ENCODE measurements at places on chromosomes 7 and 10. TPM values are rescaled to one million over a fixed set of nuclear protein-coding genes. Genes with fewer than 3 reads are reported as not detected.

DNA sequence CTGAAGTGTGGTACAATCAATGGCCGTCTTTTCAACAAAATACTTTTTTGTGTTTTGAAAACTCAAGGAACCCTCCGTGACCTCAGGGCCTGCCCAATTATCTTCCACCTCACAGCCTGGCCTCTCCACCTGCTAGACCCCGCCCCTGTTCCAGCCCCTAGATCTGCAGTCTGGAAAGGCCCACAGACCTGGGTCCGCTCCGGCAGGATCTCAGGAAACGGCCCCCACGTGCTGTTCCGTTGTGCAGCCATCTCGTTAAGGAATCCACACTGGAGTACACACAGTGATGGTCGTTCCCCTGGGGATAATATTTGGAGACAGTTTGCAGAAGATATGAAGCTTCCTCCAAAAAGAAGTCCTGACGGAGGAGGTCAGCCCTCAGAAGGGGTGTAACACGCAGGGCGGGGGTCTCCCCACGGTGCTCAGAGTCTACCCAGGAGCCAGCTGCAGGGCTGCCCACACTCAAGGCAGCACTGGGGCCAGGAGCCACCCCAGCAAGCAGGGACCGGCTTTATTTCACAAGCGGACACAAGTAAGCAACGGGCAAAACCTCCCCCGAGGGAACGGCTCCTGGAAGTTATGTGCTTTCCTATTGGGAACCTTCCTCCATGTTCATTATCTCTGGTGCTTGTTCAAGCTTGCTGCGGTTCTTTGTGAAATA is 73.4 kb downstream of the TCERG1L start:
- no peak overlapping the region for H3K27ac ChIP-seq
- no peaks in the 10 kb centered on the region for H3K36me3 ChIP-seq
- no peaks in the 10 kb centered on the region for H3K27me3 ChIP-seq
- no peaks in the 10 kb centered on the region for H3K4me1 ChIP-seq
- no peak for DNase-seq
- H3K4me3 ChIP-seq, result no peak overlapping the region

GRCh38 chr10:115665549-115665948 is 572.4 kb downstream of the ATRNL1 start:
- H3K36me3 ChIP-seq, result no peaks in the 10 kb centered on the region
- H3K27ac ChIP-seq, result no peak overlapping the region
- no peaks in the 10 kb centered on the region for H3K27me3 ChIP-seq
- H3K4me1 ChIP-seq, result no peaks in the 10 kb centered on the region
- no peak for DNase-seq

GRCh38 chr10:34524369-34525091 is 290.6 kb downstream of the PARD3 start:
- H3K36me3 ChIP-seq, result no peaks in the 10 kb centered on the region
- no peak overlapping the region for H3K27ac ChIP-seq
- no peak overlapping the region for H3K4me3 ChIP-seq
- DNase-seq, result no peak
- H3K4me1 ChIP-seq, result peaks cover 14% of the 10 kb centered on the region
- H3K27me3 ChIP-seq, result no peaks in the 10 kb centered on the region

DNA sequence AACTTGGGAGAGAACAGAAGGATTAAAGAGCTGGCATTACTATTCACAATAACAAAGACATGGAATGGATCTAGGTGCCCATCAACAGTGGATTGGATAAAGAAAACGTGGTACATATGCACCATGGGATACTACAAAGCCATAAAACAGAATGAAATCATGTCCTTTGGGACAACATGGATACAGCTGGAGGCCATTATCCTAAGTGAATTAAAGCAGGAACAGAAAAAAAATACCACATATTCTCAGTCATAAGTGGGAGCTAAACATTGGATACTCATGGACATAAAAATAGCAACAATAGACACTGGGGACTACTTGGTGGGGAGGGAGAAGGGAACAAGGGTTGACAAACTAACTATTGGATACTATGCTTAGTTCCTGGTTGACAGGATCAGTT is 133.2 kb upstream of the ITGB1 start:
- H3K4me3 ChIP-seq, result no peak overlapping the region
- H3K36me3 ChIP-seq, result no peaks in the 10 kb centered on the region
- no peak for DNase-seq
- no peak overlapping the region for H3K27ac ChIP-seq

- H3K36me3 ChIP-seq, result no peaks in the 10 kb centered on the region
- no peaks in the 10 kb centered on the region for H3K4me1 ChIP-seq
- no peak for DNase-seq
Measured at GRCh38 chr10:104966563-104967297, 325.6 kb downstream of the SORCS3 start.

DNA sequence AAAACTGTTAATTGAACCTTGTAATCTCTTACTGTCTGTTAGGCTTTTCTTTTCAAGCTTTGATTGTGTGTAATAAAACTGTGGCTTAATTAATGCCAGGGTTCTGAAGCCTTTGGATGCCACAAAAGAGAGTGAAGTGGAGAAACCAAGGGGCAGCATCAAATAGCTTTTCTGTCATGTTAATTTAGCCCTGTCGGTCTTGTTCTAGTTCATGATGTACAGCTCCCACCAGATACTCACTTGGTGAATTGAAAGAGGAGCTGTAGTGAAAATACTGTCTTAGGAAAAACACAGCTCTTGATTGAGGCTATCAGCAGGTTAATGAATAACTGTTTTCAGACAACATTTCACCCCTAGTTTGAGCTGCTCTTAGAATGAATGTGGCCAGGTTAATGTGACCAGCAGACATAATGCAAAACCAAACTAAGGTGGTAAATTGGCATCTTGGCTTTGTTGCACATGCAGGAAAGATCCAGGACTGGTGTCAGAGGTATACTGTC is 94.2 kb downstream of the POLL start:
- H3K4me1 ChIP-seq, result no peaks in the 10 kb centered on the region
- no peak overlapping the region for H3K4me3 ChIP-seq

Gene CREB5
- total RNA-seq, result 11.1 TPM

All from IMR-90 (cell line).